ENCODE measurements at places on chromosomes 12 and 14. TPM values are rescaled to one million over a fixed set of nuclear protein-coding genes. Genes with fewer than 3 reads are reported as not detected.

The TMEM63C gene
- not detected for total RNA-seq

The TROAP gene
- 4.3 TPM for total RNA-seq

The ZNF219 gene
- total RNA-seq = 7.0 TPM

The ZNF140 gene
- total RNA-seq = 22.6 TPM

The OTOGL gene
- 1.2 TPM for total RNA-seq

The FGF6 gene
- total RNA-seq = not detected

The STON2 gene
- 100 TPM for total RNA-seq

The VRTN gene
- total RNA-seq = not detected

The RIN3 gene
- total RNA-seq = 7.7 TPM

The SAMD15 gene
- total RNA-seq = 0.88 TPM

The SLC6A13 gene
- 0.17 TPM for total RNA-seq

The TPPP2 gene
- not detected for total RNA-seq

The HPD gene
- total RNA-seq = not detected

The PRKAG1 gene
- 48.2 TPM for total RNA-seq

The RNFT2 gene
- total RNA-seq = 2.2 TPM

The FAM186B gene
- 0.34 TPM for total RNA-seq

The GLIPR1L2 gene
- total RNA-seq = 0.05 TPM

The ST8SIA1 gene
- total RNA-seq = 0.17 TPM

The KLRC1 gene
- total RNA-seq = not detected

The FAM181A gene
- not detected for total RNA-seq

The KRT6C gene
- not detected for total RNA-seq

The DNAJC22 gene
- 1.1 TPM for total RNA-seq

The CDCA3 gene
- 24.0 TPM for total RNA-seq

The BICDL1 gene
- total RNA-seq = 0.05 TPM

The CLEC14A gene
- total RNA-seq = 344 TPM

The SERPINA4 gene
- total RNA-seq = not detected

The ANKS1B gene
- total RNA-seq = not detected

The HOXC13 gene
- total RNA-seq = not detected

The BHLHE41 gene
- total RNA-seq = 0.85 TPM

The ATP5F1B gene
- total RNA-seq = 402 TPM

The ARMH4 gene
- total RNA-seq = 2.0 TPM

The KRT75 gene
- total RNA-seq = not detected

The MAGOHB gene
- total RNA-seq = 17.6 TPM

The BDKRB2 gene
- total RNA-seq = 0.34 TPM

The MMP17 gene
- 14.0 TPM for total RNA-seq

The SOX5 gene
- 0.33 TPM for total RNA-seq

The KCNA1 gene
- under 0.01 TPM for total RNA-seq

The KRT1 gene
- not detected for total RNA-seq

Measured in dermis blood vessel endothelial cell (primary cell).